ENCODE measurements at places on chromosomes 5 and 9.

DNA sequence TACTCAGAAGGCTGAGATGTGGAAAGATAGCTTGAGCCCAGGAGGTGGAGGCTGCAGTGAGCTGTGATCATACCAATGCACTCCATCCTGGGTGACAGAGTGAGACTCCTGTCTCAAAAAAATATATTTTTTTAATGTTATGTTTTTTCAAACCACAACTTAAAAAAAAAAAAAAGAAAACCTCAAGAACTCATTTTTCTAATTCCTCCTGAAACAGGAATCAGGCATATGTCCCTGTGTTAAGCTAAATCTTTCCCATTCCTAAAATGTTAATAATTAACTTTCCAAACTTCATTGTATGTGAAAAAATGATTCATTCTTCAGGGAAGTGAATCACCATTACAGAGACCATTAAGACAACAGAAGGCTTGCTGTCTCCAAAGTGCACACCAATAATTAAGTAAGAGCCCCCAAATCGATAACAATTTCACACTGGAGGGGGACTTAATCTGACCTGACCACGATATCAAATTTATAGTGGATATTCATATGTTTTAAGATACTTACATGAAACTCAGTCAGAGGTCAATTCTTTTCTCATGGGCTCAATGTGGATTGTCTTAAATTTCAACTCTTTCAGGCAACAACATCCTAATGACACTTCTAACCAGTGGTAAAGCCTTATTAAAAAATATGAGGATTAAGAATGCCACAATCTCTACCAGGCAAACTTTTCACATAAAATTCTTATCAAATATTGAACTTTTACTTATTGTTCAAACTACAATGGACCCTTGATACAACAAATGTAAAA, 5.2 kb downstream of the CEMIP2 start:
- DNase-seq: no peak

- no peak for DNase-seq
Measured at GRCh38 chr9:33867747-33868439, 50.9 kb downstream of the UBE2R2 start.

- no peak for DNase-seq
Measured at GRCh38 chr9:38286357-38286756, 106.1 kb upstream of the ALDH1B1 start.

- no peak for DNase-seq
Measured at GRCh38 chr9:15299374-15299939, 7.6 kb downstream of the TTC39B start.

DNA sequence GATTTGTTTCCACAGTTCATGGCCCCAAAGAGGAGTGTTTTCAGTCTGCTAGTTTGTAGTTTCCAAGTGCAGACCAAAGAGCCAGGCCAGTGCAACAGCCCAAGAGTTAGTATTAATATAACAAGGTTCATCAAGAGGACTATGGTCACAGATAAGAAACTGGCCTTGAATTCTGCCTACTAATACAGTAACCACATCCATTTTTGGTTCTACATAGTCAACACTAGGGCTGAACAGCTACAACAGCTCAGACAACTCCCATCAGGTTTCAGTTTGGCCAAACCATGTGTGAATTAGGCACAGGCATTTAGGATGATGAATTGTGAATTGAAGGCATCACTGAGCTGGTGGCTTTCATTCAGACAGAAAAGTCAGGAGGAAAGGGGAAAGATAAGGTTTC, 13.8 kb upstream of the UBQLN1 start:
- no peak for DNase-seq

DNA sequence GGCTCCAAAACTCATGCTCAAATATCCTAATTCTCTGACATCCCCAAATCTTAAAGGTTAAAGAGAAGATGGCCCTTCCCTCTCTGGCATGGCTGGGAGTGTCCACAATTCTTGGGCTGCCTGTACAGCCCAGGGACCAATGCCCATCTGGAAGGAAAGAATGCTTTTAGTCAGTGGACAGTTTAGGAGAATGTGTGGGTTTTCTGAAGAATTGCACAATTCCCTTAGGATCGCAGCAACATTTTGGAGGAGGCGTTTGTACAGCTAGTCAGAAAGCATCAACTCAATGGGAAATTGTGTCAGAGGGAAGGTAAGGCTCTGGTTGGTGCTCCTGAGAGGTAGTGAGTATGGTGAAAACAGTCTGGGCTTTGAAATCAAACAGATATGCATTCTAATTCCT, 15.0 kb downstream of the FAM193B start:
- no peak for DNase-seq

GRCh38 chr9:127180457-127181314, 58.3 kb upstream of the ANGPTL2 start:
- DNase-seq: no peak

- no peak for DNase-seq
Measured at GRCh38 chr9:1198085-1198484, 147.9 kb downstream of the DMRT2 start.

DNA sequence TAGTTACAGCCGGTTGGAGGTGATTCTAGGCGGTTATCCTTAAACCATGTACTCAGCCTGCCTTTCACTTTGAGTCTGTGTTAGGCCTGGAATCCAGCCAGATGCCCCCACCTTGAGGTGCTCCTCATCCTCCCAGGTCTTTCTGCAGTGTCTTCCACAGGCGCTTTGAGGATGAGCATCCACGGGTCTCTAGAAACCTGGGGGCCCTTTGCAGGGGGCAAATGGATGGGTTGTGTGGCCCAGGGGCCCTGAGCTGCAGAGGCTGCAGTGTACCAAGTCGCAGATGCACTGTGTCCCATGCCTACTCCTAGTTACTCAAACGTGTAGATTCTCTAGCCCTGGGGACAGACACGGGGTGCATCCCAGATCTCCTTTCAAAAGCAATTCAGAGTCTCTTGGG, 242.1 kb upstream of the IRX1 start:
- DNase-seq: no peak

GRCh38 chr9:113349445-113350094, at the start of gene BSPRY:
TSS of gene BSPRY (plus strand) at chr9:113349541. CDS start at chr9:113349580, 39 bp downstream.
- DNase-seq: no peak

DNA sequence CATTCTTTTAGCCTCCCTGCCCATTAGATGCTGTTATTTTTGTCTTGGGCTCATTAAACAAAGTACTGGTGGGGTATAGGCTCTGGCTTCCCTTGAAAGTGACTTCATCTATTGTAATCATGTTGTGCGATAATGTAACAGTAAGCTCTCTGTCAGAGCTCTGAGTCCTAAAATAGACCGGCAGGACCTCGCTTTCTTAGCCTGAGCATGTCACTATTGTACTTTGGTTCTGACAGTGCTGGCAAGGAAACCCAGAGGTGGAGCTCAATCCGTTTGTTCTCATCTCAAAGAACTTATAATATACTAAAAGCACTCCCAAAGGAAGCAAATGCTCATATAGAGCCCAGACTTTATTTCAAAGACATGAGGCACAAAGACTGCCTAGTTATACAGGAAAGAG, 339.1 kb upstream of the CCNH start:
- DNase-seq: no peak

- no peak for DNase-seq
Measured at GRCh38 chr5:64690417-64691151, at the start of gene SHISAL2B. TSS of gene SHISAL2B (plus strand) at chr5:64690503. CDS start at chr5:64690624, 121 bp downstream.

GRCh38 chr5:125176005-125176390, 429.6 kb upstream of the ZNF608 start:
- DNase-seq: no peak

GRCh38 chr5:175729829-175730277, 72.0 kb downstream of the HRH2 start:
- peak; percentile 35 for DNase-seq

- DNase-seq: no peak
Measured at GRCh38 chr9:100056561-100056960, 42.2 kb downstream of the ERP44 start.

GRCh38 chr9:33446240-33446945, 1.0 kb downstream of the AQP3 start:
- DNase-seq: no peak

- DNase-seq: no peak
Measured at GRCh38 chr9:80143899-80144298, 572.1 kb downstream of the TLE4 start.

GRCh38 chr5:179393078-179393477, 47.8 kb upstream of the ADAMTS2 start:
- DNase-seq: no peak

DNA sequence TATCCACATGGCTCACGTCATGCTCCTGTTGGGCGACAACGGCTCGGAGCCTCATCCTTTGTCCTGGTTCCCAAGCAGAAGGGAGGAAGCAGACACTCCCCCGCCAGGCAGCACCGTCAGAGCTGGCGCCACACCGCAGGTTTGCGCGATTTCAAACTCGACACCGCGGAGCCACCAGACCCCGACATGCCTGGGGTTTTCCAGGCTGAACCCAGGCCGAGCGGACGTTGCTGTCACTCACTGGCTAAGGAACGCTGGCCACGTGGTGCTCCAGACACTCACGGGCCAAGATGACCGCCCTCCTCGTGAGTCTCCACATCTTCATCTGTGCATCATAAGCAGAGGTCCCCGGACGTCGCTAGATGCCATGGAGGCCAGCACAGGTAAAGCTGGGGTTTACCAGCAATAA, 9.0 kb downstream of the TERT start:
- DNase-seq: no peak

- DNase-seq: no peak
Measured at GRCh38 chr5:78594021-78594420, 54.6 kb downstream of the LHFPL2 start.

DNA sequence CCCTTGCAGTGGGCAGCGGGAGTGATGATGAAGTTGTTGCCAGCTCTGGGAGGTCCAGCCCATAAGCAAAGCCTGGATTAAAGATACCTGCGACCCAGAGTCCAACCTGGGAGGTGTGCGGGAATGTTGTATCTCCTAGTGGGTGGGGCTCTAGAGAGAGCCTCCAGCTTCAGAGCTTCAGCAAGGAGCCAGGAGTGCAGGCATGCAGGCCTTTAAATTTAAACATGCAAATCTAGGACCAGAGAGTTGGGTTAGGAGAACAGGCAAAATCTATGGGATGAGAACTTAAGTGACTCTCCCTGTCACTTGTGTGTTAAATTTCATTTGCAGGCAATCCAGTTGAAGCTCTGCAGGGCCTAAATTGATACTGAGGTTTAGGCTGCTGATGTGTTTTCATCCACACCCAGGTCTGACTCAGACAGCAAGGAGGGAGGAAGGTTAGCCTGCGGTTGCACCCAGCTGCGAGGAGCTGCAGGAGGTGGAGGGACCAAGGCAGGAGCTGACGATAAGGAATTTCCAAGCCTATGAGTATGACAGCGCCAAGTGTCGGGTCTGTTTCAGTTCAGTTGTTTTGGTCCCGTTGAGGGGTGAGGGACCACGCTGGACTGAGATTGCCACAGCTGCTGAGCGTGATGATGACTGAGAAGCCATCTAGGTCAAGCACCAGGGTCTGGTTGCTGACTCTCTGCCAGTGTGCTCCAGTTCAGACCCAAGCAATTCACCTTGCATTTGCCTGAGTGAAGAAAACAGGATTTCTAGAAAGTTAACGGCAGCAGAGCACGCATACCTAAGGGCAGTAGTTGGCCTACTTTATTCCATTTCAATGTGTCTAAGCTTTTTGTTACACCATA, 243.0 kb downstream of the ICE1 start:
- DNase-seq: no peak

- no peak for DNase-seq
Measured at GRCh38 chr9:132049323-132049882, 30.3 kb downstream of the MED27 start.

DNA sequence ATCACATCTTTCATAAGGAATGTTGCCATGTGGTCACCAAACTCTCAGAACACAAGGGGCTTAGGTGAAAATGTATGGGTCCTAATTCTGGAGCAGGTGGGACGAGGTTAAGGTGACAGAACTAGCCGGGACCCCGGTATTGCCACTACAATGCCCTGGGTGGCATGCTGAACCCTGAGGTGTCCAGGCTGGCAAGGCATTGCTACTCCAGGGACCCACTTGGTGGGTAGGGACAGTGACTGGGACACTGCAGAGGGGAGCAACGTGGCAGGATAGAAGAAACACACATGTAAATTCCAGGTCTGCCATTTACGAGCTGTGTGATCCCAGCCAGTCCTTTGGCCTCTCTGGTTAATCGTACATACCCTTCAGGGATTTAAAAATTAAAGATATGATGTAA, 206.9 kb upstream of the MVB12B start:
- DNase-seq: no peak

- no peak for DNase-seq
Measured at GRCh38 chr9:123775289-123776284, 154.3 kb downstream of the DENND1A start.

DNA sequence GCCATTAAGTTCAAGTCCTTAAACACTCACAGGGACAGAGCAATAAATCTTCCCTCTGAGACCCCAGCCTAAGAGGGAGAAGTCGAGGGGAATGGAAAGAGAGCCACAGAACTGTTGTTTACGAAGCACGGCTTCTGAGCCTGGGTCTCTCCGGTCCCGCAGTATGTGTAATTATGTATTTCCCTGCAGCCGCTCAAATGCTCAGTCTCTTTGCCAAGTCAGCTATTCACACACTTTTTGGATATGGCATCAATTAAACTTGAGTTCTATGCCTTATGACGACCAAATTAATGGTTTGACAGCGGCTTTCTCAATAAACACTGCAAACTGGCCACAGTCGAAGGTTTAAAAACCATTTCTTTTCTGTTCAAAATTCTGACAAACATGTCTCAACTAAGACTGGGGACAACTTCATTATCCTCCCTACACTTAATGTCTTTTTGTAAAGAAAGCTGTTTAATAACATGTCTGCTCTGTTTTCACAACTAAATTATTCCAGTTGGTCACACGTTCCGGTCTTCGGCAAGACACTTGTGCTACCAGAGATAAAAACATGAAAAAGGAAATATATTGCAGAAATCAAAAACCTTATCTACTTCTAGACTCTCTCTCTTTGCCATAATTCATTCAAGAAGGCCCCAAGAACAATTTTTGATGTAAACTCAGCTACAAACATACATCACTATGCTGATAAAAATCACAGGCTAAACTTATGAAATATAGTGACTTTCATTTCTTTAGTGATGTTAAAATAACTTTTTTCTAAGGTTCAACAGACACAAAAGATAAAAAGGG, 203.2 kb downstream of the GAPVD1 start:
- no peak for DNase-seq

DNA sequence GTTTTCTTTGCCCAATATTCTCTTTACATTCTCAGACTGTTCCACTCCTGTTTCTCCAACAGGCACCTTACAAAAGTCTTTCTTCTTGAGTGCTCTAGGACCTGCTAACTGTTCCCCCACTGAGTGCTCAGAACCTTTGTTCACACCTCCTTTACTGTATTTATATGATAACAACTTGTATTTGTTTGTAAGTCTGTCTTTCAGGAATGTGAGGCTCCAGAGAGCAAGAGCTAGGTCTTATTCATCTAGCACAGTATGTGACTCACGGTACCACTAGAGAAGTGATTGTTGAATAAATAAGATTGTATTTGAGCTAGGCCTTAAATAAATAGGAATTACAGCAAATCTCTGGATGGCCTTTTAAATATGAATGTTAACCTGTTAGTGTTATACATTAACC, 42.5 kb upstream of the MYOT start:
- DNase-seq: no peak

- no peak for DNase-seq
Measured at GRCh38 chr9:76996700-76997099, 22.8 kb upstream of the FOXB2 start.

DNA sequence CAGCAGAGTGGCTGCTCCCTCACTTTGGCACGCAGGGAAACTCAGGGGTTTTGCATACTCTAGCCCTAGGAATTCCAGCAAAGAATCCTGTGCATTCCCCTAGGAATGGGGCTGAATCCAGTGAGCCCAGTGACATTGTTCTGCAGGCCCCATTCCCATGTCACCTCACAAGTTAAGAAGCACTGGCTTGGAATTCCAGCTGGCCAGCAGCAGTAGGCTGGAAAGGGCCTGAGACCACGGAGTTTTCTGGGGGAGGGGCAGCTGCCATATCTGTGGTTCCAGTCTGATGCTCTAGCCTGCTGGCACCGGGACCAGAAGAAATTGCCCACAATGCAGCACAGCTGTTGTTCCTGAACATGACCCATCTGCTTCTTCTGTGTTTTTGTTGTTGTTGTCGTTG, 217.6 kb upstream of the DMRTA1 start:
- DNase-seq: no peak
